ENCODE measurements at places on chromosomes 1 and 21.

GRCh38 chr1:162709132-162709860 is 77.0 kb downstream of the DDR2 start:
- no peak for DNase-seq

DNA sequence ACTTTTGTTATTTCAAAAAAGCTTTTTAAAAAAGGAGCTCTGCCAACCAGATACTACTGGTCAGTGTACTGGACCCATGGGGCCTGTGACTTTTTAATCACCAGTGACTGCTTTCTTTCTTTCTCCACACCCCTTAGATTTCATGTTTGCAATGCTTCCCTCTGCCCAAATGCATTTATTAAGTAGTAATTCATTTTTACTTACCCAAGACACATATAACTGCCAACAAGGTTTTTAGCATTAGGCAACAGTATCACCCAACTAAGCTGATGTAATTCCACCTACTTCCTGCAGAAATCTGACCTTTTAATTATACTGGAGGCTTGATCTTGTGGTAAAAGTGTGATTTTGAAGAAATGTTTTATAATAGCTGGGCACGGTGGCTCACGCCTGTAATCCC is 12.5 kb downstream of the MECR start:
- no peak for DNase-seq

DNA sequence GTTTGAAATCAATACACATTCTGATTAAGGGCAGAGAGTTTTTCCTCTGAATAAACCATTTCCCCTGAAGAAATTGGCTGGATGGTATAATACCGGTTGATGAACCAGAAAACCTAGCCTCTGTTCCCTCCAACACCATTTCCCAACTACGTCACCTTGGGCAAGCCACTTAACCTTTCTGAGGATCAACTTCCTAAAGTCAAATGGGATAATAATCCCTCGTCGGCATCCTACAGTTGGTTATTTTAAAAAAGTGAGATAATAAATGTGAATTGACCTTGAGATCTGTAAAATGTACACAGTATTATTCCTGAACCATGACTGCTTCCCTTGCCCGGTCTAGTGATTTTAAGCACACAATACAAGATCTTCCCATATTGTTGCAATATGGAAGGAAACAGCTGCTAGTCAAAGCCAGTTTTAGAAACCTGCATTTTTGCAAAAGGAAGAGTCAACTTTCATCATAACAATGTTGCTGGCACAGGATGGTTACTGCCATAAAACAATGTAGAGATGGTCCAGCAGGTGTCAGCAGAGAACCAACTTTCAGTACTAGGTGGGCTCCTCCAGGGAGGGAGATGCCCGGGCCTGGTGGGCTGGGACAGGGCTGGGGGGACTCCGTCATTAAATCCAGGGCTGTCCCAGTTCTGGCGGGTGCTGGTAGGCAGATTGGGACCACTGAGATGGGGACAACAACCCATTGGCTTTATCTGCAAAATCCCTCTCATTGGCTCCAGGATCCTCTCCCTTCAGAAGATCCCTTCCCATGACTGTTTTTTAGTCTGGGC is 5.2 kb upstream of the HLX start:
- DNase-seq: no peak

DNA sequence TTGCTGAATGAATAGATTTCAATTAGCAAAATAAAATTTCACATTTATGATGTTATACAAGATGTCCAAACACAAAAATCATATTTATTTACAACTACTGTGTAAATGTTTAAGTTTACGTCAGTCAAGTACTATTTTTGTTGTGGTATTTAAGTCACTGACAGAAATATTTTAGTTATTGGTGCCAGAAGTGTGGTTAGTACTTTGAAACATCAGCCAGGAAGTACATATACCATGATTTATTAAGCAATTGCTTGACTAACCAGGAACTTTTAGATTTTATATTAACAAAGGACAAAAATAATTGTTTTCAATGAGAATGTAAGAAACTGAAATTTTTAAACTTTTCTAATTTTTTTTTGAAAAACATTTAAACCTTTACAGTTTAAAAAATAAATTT is 2.4 kb upstream of the FCRL4 start:
- DNase-seq: no peak

DNA sequence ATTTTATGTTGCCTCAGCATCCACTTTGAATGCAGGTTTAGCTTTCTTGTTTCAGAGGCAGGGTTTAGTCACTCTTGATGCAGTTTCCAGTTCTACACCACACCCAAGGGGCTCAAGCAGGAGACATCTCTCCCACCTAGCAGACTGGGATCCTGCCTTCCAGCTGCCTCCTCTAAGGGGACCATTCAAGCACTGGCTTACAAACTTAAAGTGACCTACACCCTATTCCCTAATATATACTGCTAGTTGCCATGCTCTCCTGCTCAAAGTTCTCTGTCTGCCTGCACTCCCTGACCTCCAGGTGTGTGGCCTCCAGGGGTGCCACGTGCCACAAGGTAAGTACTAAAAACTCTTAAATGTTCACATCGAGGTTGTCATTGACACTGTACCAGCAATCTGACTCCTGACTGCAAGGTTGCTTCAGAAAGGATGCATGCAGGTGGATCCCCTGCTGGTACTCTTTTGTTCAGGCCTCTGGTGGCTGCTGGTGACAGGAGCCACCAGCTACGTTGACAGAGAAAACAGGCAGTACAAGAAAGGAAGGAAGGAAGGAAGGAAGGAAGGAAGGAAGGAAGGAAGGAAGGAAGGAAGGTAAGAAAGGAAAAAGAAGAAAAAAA is 185.9 kb downstream of the COQ8A start:
- no peak for DNase-seq

Data from cortex of kidney (tissue), 1 donor.